ENCODE measurements at places on chromosomes 1 and 21.

- DNase-seq, result no peak
Measured at GRCh38 chr1:89630048-89630447, 2.9 kb upstream of the LRRC8C start.

DNA sequence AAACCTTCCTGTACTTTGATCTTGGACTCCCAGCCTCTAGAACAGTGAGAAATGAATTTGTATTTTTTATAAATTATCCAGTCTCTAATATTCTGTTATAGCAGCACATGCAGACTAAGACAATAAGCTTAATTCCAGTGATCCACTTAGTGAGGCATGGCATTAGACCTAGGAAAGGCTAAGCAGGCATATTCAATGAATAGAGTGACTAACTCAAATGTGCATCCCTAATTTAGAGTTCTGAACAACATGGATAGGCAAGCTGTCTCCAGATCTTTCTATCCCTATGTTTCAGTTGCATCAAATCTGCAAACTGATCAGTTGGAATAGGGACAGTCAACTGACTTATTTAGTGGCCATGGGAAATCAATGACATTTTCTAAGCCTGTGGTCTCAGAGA is 4.3 kb upstream of the ERICH3 start:
- no peak for DNase-seq

GRCh38 chr1:167774710-167775109 is 52.9 kb downstream of the MPZL1 start:
- DNase-seq, result no peak

DNA sequence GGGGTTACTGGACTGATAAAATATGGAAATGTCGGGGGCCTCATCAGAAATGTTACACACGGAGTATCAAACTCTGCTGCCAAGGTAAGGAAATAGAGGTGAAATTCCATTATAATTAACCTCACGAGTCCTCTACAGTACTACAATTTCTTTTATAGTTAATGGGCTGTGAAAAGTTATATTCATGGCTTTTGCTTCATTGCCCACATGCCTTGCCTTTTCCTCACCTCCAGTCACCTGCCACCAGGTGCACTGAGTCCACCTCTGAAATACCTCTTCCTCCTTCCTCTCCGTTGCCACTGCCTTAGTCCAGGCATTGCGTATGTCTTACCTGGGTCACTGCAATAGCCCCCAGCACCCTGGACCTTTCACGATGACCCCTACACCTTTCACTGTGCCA is 186.9 kb downstream of the VPS13D start:
- DNase-seq, result no peak

- no peak for DNase-seq
Measured at GRCh38 chr1:106289265-106289928, 767.1 kb upstream of the PRMT6 start.

- no peak for DNase-seq
Measured at GRCh38 chr1:227059076-227059475, 119.0 kb downstream of the COQ8A start.

DNA sequence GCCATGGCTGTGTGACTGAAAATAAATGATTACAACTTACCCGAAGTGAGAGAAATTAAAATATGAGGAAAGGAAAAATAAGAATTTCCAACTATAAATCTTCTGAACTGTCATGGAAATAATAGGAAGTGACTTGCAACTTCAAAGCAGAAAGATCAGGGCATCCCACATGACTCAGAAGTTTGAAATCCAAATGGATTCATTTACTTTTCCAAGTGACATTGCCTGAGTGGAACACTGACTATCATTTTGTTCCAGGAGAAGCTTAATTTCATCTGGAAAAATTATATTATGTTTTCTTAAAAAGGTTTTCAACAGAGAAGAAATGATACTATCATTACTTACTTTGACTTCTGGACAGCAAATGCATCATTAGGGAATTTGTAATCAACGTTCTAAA is 110.8 kb downstream of the GREM2 start:
- no peak for DNase-seq
